ENCODE measurements at places on chromosomes 6 and 20. TPM values are rescaled to one million over a fixed set of nuclear protein-coding genes. Genes with fewer than 3 reads are reported as not detected.

FILIP1 gene
- not detected for total RNA-seq

ENPP3 gene
- 0.34 TPM for total RNA-seq

MUC21 gene
- total RNA-seq, result not detected

ERVFRD-1 gene
- not detected for total RNA-seq

SLC22A16 gene
- not detected for total RNA-seq

LTA gene
- 15.4 TPM for total RNA-seq

SDCBP2 gene
- 1.3 TPM for total RNA-seq

HCK gene
- 1.0 TPM for total RNA-seq

UTRN gene
- 153 TPM for total RNA-seq

NKX2-2 gene
- total RNA-seq, result not detected

- no peak overlapping the region for H3K27ac ChIP-seq
- no peaks in the 10 kb centered on the region for H3K27me3 ChIP-seq
- no peak for DNase-seq
- peaks cover 6% of the 10 kb centered on the region for H3K4me1 ChIP-seq
Observed at GRCh38 chr6:30227763-30228487, 14.7 kb upstream of the TRIM26 start.

GRCh38 chr6:169993861-169994481 lies 242.5 kb downstream of the ERMARD start:
- peaks cover 25% of the 10 kb centered on the region for H3K4me1 ChIP-seq
- no peaks in the 10 kb centered on the region for H3K27me3 ChIP-seq
- no peak overlapping the region for H3K27ac ChIP-seq
- no peak overlapping the region for H3K4me3 ChIP-seq

DNA sequence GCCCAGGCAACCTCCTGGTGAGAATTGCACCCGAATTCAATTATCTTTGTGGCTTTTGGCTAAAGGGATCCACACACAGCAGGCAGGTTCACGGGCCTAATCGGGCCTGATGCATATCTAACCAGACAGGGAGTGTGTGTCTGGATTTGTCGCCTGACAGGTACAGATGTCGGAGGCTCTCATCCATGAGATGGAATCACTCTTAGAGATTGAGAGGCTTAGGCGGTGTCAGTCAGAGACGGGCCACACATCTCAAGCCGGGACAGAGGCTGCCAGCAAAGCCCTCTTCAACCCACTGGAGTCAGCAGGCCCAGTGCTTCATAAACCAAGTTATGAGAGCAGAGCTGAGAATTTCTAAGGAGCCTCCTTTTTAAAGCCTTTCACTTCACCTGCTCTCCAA lies 247.0 kb downstream of the LRFN2 start:
- H3K27me3 ChIP-seq, result peaks cover 4% of the 10 kb centered on the region
- no peaks in the 10 kb centered on the region for H3K36me3 ChIP-seq
- H3K4me1 ChIP-seq, result no peaks in the 10 kb centered on the region
- H3K27ac ChIP-seq, result no peak overlapping the region

GRCh38 chr20:46349742-46350056 lies 41.4 kb upstream of the CDH22 start:
- H3K4me3 ChIP-seq, result no peak overlapping the region
- no peaks in the 10 kb centered on the region for H3K27me3 ChIP-seq
- peaks cover 44% of the 10 kb centered on the region for H3K36me3 ChIP-seq
- peaks cover 10% of the 10 kb centered on the region for H3K4me1 ChIP-seq
- no peak for DNase-seq

GRCh38 chr6:109315341-109316110 lies 66.7 kb downstream of the CD164 start:
- H3K27me3 ChIP-seq, result no peaks in the 10 kb centered on the region
- no peak for DNase-seq
- H3K4me3 ChIP-seq, result no peak overlapping the region
- no peak overlapping the region for H3K27ac ChIP-seq
- H3K36me3 ChIP-seq, result no peaks in the 10 kb centered on the region

- H3K27me3 ChIP-seq, result no peaks in the 10 kb centered on the region
- no peak overlapping the region for H3K27ac ChIP-seq
- DNase-seq, result no peak
- no peaks in the 10 kb centered on the region for H3K36me3 ChIP-seq
Observed at GRCh38 chr20:39338469-39339376, 376.6 kb downstream of the DHX35 start.

DNA sequence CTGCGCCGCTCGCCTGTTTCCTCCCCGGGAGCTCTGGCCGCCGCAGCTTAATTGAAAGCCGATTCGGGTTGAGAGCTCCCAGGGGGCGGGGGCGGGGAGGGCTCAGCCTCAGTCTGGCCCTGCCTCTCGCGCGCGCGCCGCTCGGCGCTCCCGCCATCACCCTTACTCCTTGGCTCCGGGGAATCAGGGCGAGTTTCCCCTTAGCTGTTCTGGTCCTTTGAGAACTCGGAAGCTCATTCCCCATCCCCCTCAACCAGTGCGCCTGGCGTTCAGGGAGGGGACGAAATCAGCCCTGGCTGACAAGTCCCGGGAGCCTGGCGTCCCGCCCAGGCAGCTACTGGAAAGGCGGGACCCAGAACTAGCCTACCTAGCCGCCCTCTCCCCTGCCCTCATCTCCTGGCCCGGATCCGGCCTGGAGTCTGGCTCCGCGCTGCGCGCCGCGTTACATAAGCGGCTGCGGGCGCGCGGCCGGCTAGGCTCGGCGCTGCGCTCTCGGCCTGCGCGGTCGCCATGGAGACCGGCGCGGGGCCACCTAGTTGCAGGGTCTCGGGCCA lies 2.8 kb downstream of the SLC12A5 start:
- no peak overlapping the region for H3K4me3 ChIP-seq
- no peaks in the 10 kb centered on the region for H3K36me3 ChIP-seq
- no peak overlapping the region for H3K27ac ChIP-seq
- H3K4me1 ChIP-seq, result no peaks in the 10 kb centered on the region
- DNase-seq, result no peak

DNA sequence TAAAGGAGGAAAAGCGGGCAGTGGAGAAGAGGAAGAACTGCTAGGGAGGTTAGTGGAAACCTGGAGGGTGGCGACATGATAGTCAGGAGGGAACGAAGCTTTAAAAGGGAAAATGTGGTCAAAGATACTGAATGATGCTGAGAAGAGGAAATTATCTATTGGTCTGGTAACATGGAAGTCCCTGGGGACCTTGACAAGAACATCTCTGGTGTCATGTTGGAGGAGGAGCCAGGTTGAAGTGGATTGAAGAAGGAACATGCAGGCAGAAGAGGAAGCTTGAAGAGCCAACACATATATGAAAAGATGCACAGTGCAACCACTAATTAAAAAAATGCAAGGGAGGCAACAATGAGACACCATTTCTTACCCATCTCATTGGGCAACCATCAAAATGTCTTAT lies 251.9 kb upstream of the RNF24 start:
- no peaks in the 10 kb centered on the region for H3K4me1 ChIP-seq
- no peak overlapping the region for H3K4me3 ChIP-seq
- no peaks in the 10 kb centered on the region for H3K36me3 ChIP-seq
- peaks cover 4% of the 10 kb centered on the region for H3K27me3 ChIP-seq
- H3K27ac ChIP-seq, result no peak overlapping the region

DNA sequence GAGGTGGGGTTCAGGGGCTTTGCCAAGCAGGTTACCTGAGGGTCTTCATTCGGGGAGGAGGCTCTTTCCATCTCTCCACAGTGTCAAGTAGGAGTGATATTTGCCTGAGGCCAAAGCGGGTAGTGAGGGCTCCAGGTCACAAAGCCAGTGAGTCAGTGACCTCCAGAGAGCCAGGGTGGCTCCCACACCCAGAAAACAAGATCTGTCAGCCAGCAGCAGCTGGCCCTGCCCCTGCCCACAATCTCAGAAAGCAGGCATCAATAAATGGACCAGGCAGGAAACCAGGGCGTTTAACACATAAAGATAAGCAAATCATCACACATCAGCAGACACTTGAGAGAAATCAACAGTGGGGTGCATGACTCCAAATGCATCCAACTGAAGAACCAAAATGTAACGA lies 250.8 kb downstream of the CDH26 start:
- peaks cover 4% of the 10 kb centered on the region for H3K4me1 ChIP-seq
- H3K4me3 ChIP-seq, result no peak overlapping the region
- DNase-seq, result no peak
- H3K27me3 ChIP-seq, result no peaks in the 10 kb centered on the region
- no peak overlapping the region for H3K27ac ChIP-seq

GRCh38 chr6:122696079-122696478 lies 83.4 kb upstream of the FABP7 start:
- H3K36me3 ChIP-seq, result no peaks in the 10 kb centered on the region
- H3K27ac ChIP-seq, result no peak overlapping the region

DNA sequence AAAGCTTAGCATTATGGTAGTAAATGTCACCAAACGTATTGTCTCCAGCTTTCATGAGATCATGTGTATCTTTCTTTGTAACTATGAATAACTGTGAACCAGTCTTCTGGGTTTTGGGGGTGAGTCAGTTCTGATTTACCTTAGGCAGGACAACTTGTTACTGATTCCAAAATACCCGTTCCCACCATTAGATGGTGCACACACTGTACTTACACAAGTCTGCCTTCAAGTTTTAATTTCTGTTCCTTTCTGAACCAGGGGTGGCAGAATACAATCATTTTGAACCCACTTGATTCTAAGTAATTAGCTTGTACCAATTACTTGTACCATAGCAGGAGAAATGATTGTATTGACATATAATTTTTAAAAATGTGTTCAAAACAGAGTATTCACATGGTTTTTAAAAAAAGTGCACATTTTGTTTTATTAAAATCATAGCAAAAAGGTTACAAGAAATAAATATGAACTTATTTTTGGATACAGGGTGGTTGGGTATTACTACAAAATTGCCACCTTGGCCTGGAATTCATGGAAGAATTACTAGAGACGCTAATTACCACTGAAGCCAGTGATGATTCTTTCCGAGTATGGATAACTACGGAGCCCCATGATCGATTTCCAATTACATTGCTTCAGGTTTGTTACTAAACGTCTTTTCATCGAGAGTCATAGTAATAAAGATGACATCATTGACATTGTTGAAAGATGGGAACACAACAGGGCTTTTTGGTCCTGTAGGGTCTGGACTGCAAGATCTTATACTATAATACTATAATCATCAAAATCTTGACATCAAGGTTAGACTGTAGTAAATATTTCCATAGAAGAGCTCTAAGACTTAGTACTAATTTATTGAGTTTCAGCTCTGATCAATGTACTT lies 75.2 kb upstream of the GLP1R start:
- H3K4me3 ChIP-seq, result no peak overlapping the region
- no peak for DNase-seq
- no peaks in the 10 kb centered on the region for H3K4me1 ChIP-seq

- DNase-seq, result no peak
- H3K4me3 ChIP-seq, result no peak overlapping the region
- no peaks in the 10 kb centered on the region for H3K4me1 ChIP-seq
- no peaks in the 10 kb centered on the region for H3K27me3 ChIP-seq
Observed at GRCh38 chr6:80145509-80145908, 39.0 kb downstream of the BCKDHB start.

DNA sequence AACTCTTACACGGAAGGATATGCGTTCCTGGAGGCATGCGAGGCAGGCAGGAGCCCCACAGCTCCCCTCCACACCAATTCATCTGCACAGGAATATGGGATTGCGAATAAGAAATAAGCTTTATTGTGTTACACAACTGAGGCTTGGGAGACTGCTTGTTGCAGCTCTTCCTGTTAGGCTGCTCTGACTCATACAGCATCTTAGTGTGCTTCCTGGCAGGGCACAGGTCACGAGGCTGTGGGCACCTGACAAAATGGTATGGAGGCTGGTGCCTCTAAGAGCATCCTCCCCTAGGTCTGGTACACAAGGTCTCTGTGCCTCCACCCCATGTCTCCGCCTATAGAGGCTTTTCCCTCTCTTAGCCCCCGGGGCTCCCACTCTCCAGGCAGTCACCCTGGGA lies 6.8 kb downstream of the SLC22A3 start:
- no peak overlapping the region for H3K4me3 ChIP-seq
- peaks cover 3% of the 10 kb centered on the region for H3K4me1 ChIP-seq
- peaks cover 6% of the 10 kb centered on the region for H3K27me3 ChIP-seq
- H3K36me3 ChIP-seq, result no peaks in the 10 kb centered on the region
- H3K27ac ChIP-seq, result no peak overlapping the region

Measured in CD4-positive, alpha-beta T cell (primary cell).